AG20443 (cell line): ENCODE measurements at places on chromosomes 1 and 21.

GRCh38 chr1:30248373-30248772 lies 475.0 kb downstream of the MATN1 start:
- no peak for DNase-seq

GRCh38 chr1:201213926-201214325 lies 23.3 kb downstream of the IGFN1 start:
- no peak for DNase-seq

GRCh38 chr1:26949926-26950319 lies 10.3 kb downstream of the KDF1 start:
- DNase-seq, result no peak

DNA sequence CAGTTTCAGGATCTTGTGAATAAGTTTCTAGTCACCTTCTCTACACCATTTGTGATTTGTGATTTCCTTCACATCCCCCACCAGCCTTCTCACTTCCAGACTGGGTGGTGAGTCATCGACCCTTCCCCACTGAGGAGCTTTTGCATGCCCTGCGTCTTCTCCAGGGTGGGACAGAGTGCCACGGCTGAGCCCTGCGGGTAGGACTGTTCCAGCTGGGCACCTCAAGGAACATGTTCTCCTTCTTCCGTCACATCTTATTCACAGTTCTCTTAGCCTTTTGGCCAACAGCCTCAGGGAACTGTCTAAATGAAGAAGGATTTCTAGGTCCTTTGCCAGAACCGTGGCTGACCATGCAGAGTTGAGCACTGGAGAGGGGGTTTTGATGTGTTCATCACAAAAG lies 116.5 kb downstream of the TMEM53 start:
- no peak for DNase-seq

- no peak for DNase-seq
Measured at GRCh38 chr1:176799327-176799726, 336.4 kb downstream of the PAPPA2 start.

DNA sequence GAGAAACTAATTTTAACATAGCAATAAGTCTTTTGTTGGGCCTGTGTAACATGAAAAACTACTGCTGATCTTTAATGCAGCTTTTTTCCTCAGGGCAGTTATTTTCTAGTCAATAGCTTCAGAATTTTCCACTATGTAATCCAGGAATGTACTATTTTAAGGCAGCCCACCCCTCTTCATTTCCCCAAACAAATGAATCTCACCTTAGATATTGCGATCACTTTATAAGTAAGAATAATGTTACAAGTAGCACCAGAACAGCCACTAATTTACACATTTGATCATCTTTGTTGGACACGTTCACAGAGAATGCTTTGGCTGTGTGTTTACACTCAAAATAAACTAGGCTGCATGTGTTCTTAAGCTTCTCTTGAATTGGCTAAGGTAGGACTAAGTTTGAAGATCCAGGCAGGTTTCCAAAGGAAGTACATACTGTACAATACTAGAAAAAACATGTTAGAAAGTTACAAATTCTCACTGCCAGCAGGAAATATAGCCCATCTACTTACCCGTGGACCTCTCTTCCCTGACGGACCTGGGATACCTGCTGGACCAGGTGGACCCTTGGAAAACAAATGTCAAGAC lies 41.7 kb downstream of the COL24A1 start:
- no peak for DNase-seq

- no peak for DNase-seq
Measured at GRCh38 chr1:216740331-216740730, 17.1 kb upstream of the ESRRG start.

DNA sequence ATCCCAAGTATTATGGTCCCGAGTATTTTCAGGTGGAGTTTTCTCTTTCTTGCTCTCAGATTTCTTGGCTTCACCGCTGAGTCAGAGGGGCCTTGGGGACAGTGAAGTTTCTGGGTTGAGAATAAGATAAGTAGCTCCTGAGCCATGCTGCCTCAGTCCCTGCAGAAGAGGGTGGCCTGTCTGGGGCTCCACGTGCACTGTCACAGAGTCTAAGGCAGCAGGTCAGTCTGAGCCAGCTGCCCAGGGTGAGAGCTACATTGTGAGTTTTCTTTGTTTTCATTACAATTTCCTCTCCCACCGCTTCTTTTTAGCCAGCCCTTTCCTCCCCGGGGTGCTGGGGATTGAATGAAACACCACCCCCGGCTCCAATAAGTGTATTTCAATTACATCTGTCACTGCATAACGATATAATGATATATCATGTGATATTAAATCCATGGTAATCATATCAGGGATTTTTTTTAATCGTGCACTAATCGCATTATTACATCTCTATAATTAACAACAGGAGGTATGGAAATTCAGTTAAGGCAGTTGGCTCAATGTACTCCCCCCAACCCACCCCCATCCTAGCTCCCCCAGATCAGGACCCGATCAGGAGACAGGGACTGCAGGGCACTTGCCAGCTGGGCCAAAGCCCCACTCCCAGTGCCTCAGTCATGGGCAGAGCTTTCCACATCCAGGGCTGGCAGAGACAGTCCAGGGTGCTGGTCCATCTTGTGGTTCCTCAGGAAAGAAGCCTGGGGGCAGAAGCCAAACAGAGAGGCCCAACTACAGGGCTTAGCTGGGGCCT lies 43.7 kb downstream of the DMAP1 start:
- DNase-seq, result no peak

DNA sequence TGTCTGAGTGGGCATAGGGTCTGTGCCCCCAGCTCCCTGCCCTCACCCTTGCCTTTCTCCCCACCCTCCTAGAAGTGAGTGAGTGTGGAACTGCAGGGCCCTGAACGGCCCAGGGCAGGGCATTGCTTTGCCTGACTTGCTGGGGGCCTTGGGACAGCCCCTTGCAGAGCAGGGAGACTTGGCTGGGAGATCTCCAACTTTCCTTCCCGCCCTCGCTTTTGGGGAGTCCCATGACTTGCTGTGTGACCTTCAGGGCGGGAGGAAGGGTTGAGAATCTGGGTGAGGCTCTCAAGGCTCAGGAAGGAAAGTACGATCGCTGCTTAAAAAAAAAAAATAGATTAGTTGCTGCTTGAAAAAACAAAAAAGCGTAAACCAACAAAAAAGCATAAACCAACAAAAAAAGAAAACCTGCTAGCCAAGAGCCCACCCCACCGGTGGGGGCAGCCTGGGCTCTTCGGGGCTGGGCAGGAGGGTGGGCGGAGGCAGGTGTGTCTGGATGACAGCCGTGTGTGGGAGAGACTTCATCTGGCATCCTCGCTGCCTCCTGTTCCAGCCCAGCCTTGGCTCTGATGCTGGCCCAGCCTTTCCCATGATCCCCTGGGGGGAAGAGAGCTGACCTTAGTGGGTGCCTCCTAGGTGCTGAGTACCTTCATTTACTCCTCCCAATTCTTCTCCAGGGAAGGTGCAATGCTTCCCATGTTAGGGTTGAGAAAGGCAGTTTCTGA lies 6.5 kb downstream of the NBL1 start:
- peak; percentile 26 for DNase-seq

GRCh38 chr1:60958001-60958400 lies 124.4 kb upstream of the NFIA start:
- no peak for DNase-seq

DNA sequence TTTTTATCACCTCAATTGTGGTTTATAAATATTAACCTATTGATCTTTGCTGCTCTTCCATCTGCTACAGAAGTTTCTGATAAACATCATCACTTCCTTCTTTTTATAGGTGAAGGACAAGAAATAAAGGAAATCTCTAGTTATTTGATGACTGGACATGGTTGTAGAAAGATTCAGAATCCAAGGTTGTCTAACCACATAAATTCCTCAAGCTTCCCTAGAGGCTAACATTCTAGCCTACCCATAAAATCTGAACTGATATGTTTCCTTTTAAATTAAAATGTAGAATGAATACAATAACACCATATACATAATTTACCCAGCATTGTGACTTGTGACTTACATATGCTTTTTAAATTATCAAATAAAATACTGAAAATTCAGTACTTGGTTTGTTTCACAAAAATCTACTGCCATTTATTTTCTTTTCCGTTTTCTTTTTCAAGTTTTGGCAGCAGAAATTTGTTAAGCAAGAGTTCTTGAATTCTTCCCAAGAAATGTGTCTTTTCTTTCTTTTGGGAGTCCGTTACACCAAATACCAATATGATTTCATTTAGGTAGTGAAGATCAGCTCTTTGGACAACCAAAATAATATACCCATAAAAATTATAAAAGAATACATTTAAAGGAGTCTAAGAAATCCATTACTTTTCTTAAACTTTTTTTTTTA lies 513.2 kb upstream of the ADGRL2 start:
- DNase-seq, result no peak

GRCh38 chr1:248838357-248839167 lies 538 bp downstream of the ZNF672 start:
- peak; percentile 90 for DNase-seq

DNA sequence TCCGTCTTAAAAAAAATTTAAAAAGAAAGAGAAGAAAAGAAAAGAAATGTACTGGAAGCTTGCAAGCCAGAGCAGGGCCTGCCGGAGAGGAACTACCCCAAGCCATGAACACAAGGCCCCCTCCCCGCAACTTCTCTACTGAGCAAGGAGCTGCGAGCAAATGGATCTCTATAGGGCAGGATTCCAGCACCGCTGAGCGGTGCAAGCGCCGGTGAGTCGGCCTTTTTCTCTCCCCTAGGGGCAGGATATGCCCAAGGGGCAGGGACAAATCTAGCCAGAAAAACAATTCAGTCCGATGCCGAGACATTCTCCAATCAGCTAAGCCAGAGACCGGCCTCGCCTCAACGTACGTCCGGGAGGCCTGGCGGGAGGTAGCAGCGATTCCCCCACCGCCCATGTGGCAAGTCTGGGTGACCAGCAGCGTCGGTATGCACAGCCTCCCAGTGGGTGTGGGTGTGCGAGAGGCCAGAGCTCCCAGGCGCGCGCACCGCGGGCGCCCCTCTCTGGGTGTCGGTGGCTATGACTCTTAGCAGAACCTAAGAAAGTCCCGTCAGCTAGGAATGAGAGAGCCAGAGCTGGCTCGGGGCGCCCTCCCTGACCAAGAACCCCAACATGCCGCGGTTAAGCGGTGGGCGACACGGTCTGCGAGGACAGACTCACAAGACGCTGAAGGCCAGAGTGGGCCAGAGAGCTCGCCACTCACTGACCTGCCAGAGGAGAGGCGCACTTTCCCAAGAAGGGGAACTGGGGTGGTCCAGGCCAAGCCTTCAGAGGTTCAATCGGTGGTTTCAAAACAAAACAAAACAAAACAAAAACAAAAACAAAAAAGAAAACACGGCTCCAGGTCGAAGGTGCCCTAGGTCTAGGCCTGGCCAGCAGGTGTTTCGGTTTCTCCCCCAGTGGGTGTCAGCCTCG lies 1.9 kb downstream of the CSMD2 start:
- peak; percentile 96 for DNase-seq

DNA sequence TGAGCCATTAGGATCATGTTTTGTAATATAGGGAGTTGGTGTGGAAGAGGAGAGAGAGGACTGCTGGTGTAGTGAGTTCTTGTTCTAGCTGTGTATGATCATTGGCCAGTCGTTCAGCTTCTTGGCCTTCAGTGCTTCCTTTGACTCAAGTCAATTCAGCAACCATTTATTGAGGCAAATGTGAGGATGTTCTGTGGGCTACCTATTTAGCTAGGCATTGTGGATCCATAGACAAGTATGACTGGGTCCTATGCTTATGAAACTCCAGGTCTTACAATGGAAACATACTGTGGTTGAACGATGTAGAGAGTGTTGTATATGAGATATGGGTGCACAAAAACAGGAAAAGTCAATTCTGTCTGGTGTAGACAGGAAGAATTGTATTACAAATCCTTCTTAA lies 41.7 kb downstream of the NFIA start:
- DNase-seq, result no peak

DNA sequence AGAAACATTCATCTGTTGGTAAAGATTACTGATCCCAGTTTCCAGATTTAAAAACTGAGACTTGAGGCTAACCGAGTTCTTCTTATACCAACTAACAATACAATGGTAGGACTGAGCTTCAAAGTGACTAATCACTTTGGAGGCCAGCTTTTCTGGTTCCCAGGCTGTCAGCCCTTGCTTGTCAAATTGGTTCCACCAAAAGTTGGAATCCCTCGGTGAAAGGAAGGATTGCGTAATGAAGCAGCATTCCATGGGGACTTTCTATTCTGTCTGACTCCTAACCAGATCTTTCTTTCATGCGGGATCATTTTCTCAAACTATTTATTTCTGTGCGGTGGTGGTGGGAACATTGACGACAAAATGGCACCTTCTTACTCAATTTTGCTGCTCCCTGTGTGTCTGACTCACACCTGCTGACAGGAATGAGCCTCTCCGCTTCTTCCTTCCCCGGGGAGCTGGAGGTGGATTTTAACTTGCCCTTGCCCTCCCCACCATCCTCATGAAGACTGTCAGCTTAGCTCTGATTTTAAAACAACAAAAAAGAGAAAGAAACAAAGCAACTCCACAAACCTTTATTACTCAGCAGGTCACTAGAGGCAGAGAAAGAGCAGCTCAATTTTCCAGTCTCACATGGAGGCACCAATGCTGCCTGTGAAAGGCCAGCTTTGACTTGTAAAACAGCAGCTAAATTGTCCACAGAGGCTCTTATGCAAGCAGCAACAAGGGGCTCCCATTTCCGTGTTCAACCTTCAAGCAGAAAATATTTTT lies 32.9 kb upstream of the RASAL2 start:
- DNase-seq, result peak; percentile 53

DNA sequence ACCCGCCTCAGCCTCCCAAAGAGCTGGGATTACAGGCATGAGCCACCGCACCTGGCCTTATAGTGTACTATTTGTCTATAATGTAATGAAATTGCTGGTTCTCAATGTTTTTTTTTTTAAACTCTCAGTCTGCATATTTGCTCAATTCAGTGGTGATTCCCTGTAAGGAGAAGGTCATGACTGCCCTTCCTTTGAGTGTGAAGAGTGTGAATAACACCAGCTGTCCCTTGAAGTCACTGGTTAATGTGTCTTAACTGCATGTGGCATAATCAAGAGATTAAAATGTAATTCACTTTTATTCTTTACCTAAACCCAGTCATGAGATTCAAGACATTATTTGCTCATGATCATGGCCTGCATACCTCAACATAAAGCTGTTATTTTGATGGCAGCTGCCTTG lies 30.5 kb downstream of the MTF2 start:
- no peak for DNase-seq

GRCh38 chr1:6342056-6342455 lies 51.5 kb downstream of the ACOT7 start:
- DNase-seq, result no peak

GRCh38 chr1:166876540-166876838 lies 425 bp upstream of the TADA1 start:
- no peak for DNase-seq

DNA sequence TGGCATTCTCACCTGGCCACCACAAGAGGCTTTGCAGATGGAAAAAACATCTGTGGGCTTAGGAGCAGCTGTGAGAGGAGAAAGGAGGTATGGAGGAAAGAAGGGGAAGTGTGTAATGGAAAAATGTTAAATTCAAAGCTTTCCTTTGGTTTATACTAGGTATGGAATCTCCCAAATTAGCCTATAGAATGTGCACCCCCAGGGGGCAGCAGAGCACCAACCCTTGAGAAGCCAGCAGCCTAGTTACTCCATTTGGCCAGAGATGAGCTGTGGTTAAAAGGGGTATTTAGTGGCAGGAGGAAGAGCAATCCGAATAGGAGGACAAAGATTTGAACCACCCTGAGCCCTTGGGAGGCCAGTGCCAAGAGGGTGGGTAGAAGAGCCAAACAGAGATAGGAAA lies 97.5 kb upstream of the CTTNBP2NL start:
- DNase-seq, result peak; percentile 64
